ENCODE measurements at places on chromosomes 13 and 19.

DNA sequence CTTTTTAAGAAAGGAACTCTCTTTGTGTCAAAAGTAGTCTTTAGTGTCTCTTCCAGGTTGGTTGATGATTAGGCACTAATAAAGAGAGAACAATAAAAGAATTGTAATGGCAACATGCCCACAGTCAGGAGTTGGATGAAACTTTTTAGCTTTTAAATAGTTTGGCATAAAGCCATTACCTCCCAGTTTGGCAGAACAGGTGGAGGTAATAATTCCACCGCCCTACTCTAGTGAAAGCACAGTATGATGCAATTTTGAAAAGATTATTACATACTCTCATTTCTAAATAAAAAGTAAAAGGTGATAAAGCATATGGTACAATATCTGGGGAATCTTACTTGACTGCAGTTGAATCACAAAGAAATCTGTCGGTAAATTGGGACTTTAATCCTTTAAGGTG lies 497.6 kb downstream of the SUCLA2 start:
- DNase-seq, result no peak

GRCh38 chr13:85586856-85587255 lies 212.4 kb downstream of the SLITRK6 start:
- DNase-seq, result no peak

- DNase-seq, result no peak
Observed at GRCh38 chr19:17580470-17581144, 25.2 kb downstream of the COLGALT1 start.

- DNase-seq, result peak; percentile 94
Observed at GRCh38 chr13:114130837-114131582, 1.4 kb downstream of the RASA3 start.

DNA sequence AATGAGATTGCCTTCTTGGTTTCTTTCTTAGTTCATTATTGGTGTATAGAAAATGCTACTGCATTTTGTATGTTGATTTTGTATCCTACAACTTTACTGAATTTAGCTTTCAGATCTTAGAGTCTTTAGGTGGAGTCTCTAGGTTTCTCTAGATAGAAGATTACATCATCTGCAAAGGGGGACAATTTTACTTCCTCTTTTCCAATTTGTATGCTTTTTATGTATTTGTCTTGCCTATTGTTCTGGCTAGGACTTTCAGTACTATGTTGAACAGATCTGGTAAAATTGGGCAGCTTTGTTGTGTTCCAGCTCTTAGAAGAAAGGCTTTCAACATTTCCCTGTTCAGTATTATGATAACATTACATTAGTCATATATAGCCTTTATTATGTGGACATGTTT lies 101.0 kb upstream of the SPRY2 start:
- DNase-seq, result no peak

DNA sequence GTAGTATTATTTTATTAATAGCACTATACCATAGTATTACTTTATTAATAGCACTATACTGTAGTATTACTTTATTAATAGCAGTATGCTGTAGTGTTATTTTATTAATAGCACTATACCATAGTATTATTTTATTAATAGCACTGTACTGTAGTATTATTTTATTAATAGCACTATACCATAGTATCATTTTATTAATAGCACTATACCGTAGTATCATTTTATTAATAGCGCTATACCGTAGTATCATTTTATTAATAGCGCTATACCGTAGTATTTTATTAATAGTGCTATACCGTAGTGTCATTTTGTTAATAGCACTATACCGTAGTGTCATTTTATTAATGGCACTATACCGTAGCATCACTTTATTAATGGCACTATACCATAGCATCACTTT lies 191.8 kb downstream of the GPC6 start:
- DNase-seq, result no peak

All from astrocyte of the spinal cord (primary cell).